Stimulated activated CD8-positive, alpha-beta memory T cell treated with anti-CD3 and anti-CD28 coated beads, Interleukin-12 subunit alpha, Interleukin-12 subunit beta, amount 100 ng/mL, for 1 hour (primary cell): ENCODE measurements at places on chromosomes 2 and 18.

GRCh38 chr2:168392024-168392423 lies 64.0 kb upstream of the CERS6 start:
- no peak for DNase-seq

- no peak for DNase-seq
These were observed 51.1 kb downstream of the TNS1 start for GRCh38 chr2:217951521-217952247.

- DNase-seq = no peak
These were observed 7.5 kb downstream of the PARD6G start for GRCh38 chr18:80239830-80240229.

GRCh38 chr2:67917332-67918054 lies 145.3 kb downstream of the C1D start:
- DNase-seq = no peak

- DNase-seq = no peak
These were observed 128.7 kb downstream of the CTIF start for GRCh38 chr18:48667276-48668254.

DNA sequence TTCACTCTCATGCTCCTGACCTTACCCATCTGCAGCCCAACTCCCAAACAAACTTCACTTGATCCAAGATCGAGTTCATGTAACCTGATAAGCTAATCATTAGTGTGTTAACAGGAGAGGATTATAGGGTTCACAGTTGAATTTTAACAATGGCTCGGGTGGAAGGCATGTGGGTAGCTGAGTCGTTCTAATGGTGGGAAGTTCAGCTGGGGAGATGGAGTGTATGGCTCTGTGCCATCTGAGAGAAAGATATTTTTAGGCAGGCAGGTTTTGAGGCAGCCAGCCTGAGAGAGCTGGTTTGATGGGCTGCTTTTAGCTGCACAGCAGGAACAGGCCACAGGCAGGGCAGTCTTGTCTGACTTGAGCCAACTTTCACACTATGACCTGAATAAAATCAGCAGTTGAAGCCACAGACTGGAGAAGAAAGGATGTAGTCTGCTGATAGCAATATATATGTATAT lies 17.7 kb upstream of the NFE2L2 start:
- DNase-seq = no peak
